Stimulated activated CD4-positive, alpha-beta T cell treated with anti-CD3 and anti-CD28 coated beads, Interleukin-2, amount 100 ng/mL, for 48 hours (primary cell): ENCODE measurements at places on chromosomes 6 and 20.

DNA sequence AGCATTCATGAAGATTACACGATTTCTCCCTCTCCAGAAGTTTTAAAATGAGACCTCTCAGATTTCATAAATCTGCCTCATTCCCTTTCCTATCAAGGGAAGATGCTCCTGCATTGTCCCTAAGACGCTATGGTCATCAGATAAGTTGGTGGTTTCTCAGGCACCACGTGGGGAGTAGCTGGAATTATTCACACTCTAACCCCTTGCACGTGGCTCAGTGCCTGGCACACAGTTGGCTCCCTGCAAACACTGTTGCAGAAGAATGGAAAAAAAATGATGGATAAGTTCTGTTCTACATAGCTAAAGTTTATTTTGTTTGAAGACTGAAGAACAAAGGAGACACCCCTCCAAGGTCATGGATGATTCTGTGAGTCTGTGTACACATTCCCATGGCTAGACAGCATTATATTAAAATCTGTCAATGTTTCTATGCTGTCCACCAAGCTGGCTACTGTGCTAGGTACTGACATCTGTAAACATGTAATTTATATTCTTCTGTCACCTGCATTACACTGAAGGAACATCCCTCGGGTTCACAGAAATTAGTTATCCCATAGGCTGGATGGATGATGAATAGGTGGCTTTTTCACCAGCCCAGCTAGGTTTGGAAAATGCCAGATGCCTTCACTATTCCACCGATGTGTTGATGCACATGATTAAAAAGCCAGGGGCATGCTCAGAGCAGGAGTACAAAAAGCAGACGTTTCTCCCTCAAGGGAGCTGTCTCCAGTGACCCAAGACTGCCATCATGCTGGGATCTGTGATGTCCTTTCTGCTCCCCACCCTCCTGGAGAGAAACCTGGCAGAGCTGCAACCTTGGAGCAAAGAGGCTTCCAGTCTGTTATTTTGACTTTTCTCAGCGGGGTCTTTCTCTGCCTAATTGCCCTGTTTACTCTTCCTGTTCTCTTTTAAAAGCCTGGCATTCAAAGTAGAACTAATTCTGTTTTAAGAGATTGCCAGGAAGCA, 610.5 kb downstream of the UTRN start:
- no peak for DNase-seq

DNA sequence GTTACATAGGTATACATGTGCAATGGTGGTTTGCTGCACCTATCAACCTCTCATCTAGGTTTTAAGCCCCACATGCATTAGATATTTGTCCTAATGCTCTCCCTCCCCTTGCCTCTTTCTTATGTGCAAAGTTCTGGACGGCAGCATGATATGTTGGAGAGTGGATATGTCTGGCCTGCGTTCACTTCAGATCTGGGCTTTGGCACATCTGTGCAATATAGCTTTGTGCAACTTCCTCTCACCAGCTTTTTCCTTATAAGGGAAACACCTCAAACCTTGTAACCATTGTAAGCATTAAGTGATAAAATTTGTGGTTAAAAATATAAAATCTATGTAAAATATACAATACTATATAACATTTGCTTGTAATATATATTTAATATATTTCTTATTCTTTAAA, 288.0 kb downstream of the PHACTR1 start:
- no peak for DNase-seq

DNA sequence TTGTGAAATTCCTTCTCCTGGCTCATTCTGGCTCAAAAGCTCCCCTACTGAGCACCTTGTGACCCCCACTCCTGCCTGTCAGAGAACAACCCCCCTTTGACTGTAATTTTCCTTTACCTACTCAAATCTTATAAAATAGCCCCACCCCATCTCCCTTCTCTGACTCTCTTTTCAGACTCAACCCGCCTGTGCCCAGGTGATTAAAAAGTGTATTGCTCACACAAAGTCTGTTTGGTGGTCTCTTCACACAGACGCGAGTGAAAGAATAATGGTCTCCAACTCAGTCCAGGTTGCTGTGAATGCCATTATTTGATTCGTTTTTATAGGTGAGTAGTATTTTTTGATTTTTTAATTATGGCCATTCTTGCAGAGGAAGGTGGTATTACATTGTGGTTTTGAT, 414.1 kb upstream of the FKBP1C start:
- DNase-seq = no peak

DNA sequence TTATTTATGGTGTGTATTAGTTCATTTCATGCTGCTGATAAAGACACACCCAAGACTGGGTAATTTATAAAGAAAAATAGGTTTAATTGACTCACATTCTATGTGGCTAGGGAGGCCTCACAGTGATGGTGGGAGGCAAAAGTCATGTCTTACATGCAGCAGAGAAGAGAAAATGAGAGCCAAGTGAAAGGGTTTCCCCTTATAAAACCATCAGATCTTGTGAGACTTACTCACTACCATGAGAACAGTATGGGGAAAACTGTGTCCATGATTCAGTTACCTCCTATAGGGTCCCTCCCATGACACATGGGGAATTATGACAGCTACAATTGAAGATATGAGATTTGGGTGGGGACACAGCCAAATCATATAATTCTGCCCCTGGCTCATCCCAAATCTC, 150.0 kb upstream of the AHI1 start:
- peak; percentile 26 for DNase-seq

GRCh38 chr20:40855269-40855668, 166.2 kb upstream of the MAFB start:
- no peak for DNase-seq

GRCh38 chr6:155291291-155291690, 23.0 kb downstream of the TFB1M start:
- no peak for DNase-seq

DNA sequence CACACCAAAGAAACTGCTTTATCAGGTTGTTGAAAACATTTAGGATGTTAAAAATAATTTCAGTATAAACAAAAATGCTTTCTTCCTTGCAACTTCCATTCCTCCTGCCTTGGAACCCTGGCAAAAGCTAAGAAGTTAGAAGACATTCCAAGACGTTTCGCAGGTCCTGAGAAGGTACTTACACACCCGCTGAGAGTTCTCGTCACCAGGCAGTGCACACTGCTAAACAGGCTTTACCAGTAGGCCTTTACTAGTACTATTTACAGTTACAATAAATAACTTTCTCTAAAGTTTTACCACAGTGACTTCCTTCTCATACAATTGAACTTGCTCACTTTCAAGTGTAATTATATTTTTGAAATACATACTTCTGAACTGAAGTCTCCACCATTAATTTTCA, 81.4 kb upstream of the RPS6KA2 start:
- DNase-seq = no peak

DNA sequence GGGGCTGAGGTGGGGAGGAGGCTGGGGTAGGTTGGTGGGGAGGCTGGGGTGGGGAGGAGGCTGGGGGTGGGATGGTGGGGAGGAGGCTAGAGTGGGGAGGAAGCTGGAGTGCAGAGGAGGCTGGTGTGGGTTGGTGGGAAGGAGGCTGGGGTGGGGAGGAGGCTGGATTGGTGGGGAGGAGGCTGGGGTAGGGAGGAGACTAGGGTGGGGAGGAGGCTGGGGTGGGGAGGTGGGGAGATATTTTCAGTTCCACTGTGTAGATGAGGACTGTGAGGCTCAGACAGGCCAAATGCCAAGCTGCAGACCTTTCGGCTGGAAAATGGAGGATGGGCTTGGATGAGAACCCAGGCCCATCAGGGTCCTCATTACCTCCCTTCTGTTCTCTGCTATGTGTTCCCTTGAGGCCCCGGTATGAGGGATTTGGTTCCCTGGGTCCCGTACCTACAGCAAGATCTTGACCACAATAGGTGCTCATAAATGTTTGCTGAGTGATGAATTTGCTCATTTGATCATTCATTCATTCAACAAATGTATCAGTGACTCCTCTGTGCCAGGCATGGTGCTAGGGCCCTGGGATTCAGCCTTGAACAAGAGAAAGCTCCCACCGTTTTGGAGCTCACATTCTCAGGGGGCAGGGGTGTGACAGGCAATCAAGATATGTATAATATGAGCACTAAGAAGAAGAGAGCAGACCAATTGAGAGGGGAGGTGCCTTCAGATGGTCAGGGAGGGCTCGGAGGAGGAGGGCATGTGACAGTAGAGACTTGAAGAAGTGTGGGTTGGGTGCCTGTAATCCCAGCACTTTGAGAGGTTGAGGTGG, 36.1 kb upstream of the NOL4L start:
- no peak for DNase-seq

DNA sequence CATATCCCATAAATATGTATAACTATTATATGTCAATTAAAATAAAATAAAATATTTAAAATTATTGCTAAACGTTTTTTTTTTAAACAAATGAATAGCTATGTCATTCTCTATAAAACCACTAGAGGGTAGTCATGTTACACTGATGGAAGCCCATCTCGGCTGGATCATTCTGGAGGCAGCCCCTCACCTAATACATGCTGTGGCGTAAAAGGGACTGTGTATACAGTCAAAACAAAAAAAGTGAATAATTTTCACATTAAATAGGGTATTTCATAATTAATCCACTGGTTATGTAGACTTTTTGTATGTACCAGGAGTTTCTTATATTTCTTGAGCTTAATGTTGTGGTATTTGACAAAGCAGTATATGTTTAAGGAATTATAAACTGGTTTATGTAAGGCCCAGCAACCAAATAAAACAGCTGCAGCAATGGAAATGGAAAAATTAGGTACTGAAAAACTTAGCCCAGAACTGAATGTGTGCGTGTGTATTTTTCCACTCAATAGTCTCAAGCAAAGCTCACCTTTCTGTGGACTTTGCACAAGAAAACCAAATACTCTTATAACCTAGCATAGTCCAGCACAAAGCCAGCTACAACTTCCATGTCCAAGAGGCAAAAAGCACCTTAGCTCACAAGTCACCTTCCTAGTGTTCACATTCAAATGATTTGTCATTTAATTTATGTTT, 81.7 kb downstream of the COL9A1 start:
- no peak for DNase-seq

DNA sequence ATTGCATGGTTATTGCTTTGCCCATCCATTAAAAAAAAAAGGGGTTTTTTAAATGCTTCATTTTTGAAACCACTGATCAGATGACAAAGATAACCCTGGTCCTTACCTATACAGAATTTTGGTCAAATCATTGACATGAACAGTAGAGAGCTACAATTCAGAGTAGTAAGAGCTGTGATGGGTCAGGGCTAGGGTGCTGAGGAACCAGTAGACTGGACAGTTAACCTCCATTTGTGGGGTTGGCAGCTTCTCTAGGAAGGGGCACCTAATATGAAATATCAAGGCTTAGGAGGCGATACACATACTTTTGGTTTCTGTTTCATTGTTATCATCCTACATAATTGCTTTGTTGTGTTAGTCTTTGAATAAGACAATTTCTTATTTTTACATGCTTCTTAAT, 55.1 kb downstream of the ORC3 start:
- DNase-seq = no peak

DNA sequence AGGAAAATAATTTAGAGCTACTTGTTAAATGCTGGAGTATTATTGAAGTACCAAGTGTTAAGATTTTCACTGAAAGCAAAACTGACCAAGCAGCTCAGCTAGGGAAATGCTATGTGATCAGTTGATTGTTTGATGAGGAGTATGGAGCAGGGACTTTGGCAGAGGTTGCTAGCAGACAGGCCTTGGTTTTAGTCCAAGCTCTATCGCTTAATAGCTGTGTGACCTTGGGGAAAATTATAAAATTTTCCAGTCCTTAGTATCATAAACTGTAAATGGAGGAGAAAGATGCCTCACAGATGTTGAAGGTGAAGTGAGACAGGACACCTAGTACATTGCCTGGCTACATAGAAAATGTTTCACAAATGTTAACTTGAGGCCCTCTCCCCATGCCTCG, 136.6 kb downstream of the MTHFD1L start:
- DNase-seq = no peak

- no peak for DNase-seq
Measured at GRCh38 chr20:51930775-51931174, 128.5 kb upstream of the SALL4 start.

DNA sequence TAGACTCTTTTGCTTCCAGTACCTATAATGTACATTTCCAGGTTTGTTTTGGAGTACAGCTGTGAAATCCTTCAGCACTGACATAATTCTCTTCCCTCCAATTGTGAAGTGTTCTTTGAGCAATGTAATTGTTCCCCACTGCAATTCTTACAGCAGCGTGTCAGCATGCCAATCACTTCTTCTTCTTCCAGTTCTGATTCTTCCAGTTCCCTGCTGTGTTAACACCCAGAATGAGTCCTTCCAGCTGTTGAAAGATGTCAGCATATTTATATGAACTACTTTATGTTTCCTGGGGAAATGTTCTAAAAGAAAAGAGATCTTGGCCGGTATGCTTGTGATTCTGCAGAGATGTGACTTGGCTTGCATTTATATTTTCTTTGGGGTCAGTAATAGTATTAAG, 213.9 kb downstream of the UNC5CL start:
- DNase-seq = no peak

GRCh38 chr6:163955096-163955495, 540.6 kb downstream of the QKI start:
- no peak for DNase-seq

GRCh38 chr6:35596448-35597442, 84.0 kb upstream of the TULP1 start:
- no peak for DNase-seq

GRCh38 chr6:67667637-67668422, 967.3 kb upstream of the ADGRB3 start:
- no peak for DNase-seq

GRCh38 chr6:142088858-142089216, 43.9 kb upstream of the GJE1 start:
- DNase-seq = no peak

- no peak for DNase-seq
Measured at GRCh38 chr6:51562198-51562597, 525.2 kb downstream of the PKHD1 start.

GRCh38 chr6:7776509-7776908, 50.6 kb downstream of the BMP6 start:
- no peak for DNase-seq

GRCh38 chr6:83609248-83609647, 96.9 kb downstream of the PRSS35 start:
- no peak for DNase-seq

DNA sequence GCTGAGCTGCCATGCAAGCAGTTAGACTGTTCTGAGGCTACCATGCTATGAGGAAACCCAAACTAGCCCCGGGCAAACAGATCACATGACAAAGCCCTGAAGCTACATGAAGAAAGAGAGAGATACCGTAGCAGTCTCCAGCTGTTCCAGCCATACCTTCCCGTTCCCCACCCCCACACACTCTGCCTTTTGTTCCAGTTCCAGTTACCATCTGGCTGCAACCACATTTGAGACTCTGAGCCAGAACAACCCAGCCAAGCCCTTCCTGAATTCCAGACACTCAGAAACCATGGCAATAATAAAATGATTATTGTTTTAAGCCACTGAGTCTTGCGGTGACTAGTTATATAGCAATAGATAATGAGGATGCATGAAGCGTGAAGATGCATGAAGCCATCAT, 28.3 kb downstream of the RIN2 start:
- DNase-seq = no peak
